ENCODE measurements at places on chromosomes 3 and 15.
A peak's percentile ranks its signal among the peaks of the same experiment; 100 is the strongest.

DNA sequence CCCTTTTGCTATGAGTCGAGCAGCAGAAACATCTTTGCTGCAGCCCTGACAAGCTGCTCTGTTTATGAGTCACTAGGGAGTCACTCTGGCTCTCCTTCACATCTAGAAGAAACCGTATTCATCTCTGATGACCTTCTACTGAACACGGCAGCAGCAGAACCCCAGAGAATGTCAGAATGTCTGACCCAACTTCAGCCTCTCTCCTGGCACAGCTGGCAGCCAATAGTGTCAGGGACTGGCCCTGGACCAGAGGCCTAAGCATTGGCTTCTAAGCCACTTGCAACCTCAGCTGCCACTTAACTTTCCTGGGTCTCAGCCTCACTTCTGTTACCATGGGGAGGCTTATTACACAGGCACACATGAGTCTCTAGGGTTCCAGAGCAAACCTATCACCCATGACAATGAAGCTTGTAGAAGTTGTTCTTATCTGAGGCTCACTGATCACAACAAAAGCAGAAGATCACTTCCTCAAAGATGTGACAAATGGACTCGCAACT lies 184.1 kb upstream of the TLE3 start:
- no peak for DNase-seq

GRCh38 chr15:82855286-82856100 lies 46.1 kb downstream of the WHAMM start:
- DNase-seq = no peak

DNA sequence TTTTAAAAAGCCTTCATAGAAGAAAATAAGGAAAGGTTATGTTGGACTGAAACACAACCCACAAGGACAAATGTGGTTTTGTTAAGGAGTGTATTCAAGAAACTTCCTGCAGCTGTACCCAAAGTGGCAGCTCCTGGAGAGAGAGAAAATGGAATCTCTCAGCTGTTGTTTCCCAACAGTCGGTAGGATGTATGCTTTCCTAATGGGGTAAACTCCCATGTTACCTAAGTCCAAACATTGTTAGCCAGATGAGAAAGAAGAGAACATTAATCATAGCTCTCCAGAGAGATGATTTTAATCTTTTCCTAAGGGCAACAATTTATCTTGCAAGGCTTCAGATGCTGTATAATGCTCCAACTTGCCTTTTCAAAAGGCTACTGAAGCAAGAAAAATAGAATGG lies 22.6 kb upstream of the TEX9 start:
- no peak for DNase-seq

DNA sequence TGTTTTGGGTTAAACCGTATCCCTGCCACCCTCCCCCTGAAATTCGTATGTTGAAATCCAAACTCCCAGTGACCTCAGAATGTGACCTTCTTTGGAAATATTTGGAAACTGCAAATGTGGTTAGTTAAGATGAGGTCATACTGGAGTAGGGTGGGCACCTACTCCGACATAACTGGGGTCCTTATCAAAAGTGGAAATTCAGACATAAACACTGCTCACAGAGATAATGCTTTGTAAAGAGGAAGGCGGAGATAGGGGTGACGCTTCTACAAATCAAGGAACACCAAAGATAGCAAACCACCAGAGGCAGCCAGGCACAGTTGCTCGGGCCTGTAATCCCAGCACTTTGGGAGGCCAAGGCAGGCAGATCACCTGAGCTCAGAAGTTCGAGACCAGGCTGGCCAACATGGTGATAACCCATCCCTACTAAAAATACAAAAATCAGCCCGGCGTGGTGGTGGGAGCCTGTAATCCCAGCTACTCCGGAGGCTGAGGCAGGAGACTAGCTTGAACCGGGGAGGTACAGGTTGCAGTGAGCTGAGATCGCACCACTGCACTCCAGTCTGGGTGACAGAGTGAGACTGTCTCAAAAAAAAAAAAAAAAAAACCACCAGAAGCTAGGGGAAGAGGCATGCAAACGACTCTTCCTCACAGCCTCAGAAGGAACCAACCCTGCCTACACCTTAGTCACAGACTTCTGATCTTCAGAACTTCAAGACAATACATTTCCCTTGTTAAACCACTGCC lies 51.1 kb upstream of the CHD2 start:
- DNase-seq = peak; percentile 17

DNA sequence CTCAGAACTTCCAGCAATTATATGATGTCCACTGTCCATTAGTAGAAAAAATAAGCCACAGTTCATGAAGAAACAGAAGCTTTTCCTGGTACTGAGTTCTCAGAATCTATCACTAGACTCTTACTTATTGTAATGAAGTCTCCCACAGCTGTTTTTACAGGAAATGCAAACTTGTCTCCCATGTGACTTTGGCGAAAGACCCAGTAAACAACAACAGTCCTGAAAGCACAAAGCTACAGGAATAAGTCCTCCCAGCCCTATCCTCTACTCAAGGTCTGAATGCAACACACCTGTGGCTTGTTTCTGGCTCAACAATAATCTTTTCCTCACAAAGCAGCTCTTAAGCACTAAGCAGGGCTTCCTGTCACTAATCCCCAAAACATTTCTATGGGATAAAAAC lies 55.9 kb downstream of the EOMES start:
- DNase-seq = no peak

GRCh38 chr3:133230195-133230594 lies 169.7 kb upstream of the BFSP2 start:
- DNase-seq = no peak

GRCh38 chr3:128783774-128784173 lies 57.8 kb downstream of the RAB7A start:
- DNase-seq = no peak

DNA sequence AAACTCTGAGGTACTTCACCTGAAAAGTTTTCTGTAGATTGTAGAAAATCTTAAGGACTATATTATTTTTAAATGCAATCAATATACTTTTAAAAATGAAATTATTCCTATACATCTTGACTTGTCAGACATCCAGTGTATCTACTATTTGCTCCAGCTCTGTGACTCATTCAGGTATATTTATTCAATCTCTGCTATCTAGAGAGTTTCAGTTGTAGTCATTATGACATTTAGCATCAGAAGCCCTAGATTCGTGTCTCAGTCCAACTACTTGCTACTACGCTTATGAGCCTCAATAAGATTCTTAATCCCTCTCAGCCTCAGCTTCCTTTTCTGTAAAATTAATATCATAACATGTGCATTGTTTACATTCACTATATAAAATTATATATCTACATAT lies 22.3 kb upstream of the EIF1B start:
- DNase-seq = no peak

DNA sequence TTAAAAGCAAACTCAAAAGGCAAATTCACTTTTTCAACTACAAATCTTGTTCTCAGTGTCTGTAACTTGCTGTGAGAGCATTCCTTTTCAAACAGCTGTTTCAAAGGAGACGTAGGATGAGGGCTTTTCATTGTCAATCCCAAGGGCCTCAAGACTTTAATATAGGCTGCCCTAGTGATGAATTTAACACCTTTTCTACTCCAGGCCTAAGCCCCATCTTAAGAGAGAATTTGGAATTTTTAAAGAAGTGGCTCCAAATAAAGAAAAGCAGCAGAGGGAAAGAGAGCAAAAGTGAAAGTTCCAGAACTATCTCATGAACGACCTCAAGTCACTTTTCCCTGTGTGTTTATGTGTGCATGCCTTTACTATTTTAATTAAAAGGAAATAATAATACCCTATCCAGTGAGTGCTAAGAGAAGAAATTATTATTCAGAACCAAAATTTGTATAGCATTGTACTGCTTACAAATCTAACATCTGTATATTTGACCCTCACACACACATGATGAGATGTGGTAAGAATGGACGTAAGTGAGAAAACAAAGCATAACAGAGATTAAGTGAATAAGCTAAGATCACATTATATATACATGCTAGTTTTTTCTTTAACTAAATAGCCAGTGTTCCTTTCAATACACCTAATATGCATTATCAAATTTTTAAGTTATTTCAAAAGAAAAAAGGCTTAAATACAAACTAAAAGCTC lies 196.4 kb downstream of the VGLL3 start:
- DNase-seq = no peak

- DNase-seq = no peak
Observed at GRCh38 chr15:75176396-75176761, 25.3 kb upstream of the C15orf39 start.

DNA sequence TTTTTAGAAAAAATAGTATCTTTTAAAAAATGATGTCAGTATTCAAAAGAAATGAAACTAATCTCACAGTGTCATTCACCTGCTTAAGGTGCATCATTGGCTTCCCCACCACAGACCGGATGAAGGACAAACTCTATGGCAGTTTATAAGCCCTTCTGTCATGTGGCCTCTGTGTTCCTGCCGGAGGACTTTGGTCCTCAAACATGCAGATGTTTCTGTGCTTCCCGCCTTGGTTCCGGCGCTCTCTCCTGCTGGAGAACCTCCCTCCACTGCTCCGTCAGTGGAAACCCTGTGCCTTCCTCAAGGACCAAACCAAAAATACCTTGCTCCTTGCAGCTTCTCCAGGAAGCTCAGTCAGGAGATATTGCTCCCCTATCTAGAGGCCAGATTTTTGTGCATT lies 326.3 kb downstream of the UACA start:
- DNase-seq = no peak

- DNase-seq = no peak
Observed at GRCh38 chr3:12392101-12392878, 92.0 kb upstream of the TSEN2 start.

GRCh38 chr15:82950295-82950694 lies 2.2 kb downstream of the HOMER2 start:
- DNase-seq = no peak

DNA sequence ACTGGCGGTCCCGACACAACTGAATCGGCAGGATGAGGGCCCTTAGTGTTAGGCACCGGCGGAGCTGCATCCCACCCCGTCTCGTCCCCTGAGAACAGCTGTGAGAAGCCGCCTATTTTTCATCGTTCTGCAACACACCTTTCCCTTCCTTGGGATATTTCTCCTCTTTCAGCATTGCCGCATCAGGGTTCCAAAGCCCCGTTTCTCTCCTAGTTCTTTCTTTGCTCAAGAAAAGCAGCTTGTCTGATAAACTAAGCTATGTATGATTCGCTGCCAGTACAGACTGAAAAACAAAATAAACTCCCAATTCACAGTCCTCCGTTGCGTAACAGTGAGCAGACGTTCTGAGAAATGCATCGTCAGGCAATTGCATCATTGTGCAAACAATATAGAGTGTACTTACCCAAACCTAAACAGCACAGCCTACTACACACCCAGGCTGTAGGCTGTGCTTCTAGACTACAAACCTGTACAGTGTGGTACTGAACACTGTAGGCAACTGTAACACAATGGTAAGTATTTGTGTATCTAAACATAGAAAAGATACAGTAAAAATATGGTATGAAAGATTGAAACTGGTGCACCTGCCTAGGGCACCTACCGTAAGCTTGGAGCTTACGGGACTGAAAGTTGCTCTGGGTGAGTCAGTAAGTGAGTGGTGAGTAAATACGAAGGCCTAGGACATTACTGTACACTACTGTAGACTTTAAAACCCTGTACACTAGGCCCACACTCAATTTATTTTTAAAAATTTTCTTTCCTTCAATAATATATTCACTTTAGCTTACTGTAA lies 8.9 kb upstream of the ADAMTS17 start:
- DNase-seq = no peak

GRCh38 chr3:61824553-61825135 lies 263.3 kb downstream of the PTPRG start:
- no peak for DNase-seq

GRCh38 chr3:49716169-49716568 lies 3.3 kb downstream of the AMIGO3 start:
- DNase-seq = no peak

GRCh38 chr3:157418104-157418503 lies 18.5 kb upstream of the PTX3 start:
- no peak for DNase-seq

DNA sequence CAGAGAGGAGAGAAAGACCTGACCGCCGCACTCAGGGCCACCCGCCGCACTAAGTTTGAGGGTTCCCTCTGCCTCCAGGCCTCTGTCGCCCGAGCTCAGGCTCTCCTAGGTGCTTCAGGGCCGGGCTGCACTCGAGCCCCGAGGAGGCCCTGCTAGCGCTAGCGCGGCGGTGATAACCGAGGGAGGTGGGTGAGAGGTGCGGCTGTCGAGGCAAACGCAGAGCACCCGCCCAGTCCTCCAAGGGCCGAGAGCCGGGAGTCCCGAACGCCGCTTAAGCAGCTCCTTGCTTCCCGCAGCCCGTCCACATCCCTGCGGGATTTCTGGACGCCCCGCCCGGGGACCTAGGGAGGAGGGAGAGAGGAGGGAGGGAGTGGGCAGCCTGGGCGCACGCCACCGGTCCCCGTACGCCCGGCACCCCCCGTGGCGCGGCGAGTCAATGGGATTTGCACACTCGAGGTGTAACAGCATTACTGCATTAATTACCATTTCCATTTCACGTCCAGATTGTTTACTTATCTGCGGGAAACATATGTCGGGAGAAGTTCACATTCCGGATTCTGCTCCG lies 6.8 kb downstream of the SOX14 start:
- no peak for DNase-seq

DNA sequence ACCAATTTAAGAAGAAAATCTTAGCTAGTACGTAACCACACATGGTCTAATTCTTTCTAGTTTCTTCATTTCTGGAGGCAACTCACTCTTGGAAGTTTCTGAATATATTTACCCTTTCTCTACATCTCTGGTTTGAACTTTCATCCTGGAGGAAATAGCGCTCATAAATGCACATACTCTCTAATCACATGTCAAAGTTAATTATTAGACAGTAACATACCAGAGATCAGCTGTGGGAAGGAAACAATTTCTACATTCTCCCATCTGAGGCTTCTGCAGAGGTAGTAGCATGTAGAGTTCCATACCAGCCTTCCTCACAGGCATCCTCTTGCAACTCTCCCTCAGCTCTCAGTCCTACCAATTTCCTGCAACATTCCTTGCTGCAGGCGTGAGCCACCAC lies 132.5 kb downstream of the RBPMS2 start:
- no peak for DNase-seq

- DNase-seq = no peak
Observed at GRCh38 chr3:18886331-18886730, 262.0 kb upstream of the KCNH8 start.

DNA sequence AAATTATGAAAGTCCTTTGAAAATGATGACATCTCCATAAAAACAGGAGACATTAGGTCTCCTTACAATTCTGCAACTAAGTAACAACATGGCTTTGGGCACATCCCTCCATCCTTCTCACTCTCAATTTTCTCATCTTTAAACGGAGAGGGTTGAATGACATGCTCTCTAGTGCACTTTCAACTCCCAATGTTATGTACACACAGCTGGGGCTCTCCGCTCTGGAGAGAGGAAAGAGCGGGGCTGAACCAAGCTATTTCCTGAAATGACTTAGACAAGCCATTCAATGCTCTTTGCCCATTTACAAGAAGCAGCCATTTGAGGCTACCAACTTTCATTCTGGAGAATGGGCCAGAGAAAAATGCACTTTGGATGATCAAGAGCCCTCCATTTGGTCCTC lies 144.2 kb upstream of the BNIP2 start:
- DNase-seq = no peak
